ENCODE measurements at places on chromosomes 7 and 10. TPM values are rescaled to one million over a fixed set of nuclear protein-coding genes. Genes with fewer than 3 reads are reported as not detected.

The PDZD7 gene
- 1.8 TPM for total RNA-seq

DNA sequence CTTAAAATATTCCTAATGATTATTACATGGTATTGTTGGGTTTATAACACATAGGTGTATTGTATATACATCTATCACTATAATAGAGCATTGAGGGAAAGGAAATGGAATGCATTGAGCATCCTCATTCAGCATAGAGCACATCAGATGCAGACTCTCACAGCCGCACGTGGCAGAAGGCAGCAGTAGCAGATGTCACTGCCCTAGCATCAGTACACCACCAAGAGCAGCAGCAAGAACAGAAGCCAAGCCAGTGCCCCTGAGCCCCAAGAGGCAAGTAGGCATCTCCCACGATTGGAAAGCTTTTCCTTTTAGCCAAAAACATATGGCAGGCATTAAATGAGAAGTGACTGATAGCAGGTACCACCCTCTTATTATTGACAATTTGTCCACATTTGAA is 510.0 kb downstream of the TNS3 start:
- DNase-seq: no peak

The SEMA3E gene
- total RNA-seq: 7.3 TPM

DNA sequence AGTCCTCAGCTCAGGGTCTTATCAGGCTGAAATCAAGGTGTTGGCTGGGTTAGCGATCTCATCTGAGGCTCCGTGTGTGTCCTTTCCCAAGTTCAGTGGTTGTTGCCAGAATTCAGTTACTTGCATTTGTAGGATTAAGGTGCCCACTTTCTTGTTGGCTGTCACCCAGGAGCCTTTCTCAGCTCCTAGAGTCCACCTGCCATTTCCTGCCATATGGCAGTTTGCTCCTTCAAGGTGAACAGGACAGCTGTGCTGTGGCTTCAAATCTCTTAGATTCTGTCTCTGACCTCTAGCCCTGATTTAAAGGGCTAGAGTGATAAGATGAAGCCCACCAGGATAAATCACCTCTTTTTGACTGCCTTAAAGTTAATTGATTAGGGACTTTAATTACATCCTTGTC is 1.0 kb upstream of the HIF1AN start:
- DNase-seq: no peak

The C10orf62 gene
- not detected for total RNA-seq

The HBP1 gene
- 28.1 TPM for total RNA-seq

DNA sequence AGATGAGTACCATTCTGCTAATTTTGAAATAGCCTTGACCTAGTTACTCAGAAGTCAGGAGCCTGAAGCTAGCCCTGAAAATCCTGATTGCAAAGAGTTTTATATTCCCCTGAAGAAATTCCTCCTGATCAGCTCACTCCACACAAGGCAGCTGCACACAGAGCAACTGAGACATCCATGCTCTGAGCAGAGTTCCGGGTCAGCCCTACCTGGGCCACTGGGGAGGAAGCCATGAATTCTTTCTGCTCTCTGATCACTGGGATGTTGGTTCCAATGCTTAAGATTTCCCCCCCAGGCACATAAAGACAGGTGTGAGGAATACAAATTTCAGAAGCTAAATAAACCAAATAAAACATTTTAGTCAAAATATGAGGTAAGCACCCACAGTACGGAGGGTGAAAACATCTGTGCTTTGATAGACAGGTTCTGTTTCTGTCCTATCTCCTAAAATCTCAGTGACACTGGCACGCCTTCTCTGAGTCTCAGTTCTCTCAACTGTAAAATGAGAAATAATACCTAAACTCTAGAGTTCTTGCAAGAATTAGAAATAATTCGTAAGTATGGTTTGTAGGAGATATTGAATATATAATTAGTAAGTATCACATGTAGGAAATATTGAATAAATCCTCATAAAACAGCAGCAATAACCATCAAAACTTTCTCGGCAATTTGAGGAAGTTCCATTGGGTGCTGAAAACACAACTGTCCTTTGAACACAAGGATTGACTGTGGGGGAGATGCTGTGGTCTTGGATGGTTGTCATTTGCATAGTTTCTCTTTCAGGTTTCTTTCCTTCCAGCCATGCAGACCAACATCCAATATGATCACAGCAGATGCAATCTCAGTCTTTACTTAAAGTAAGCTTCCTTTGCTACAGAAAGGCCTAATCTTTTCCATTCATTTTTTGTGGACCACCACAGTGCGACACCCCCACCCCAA is 133.0 kb upstream of the TNS3 start:
- no peak for DNase-seq

GRCh38 chr10:69007260-69007659 is 18.7 kb downstream of the KIFBP start:
- DNase-seq: no peak

Measured in Panc1 (cell line).